ENCODE measurements at places on chromosomes 2 and 18. TPM values are rescaled to one million over a fixed set of nuclear protein-coding genes. Genes with fewer than 3 reads are reported as not detected.

C2orf80 gene
- total RNA-seq, result not detected

TYW5 gene
- total RNA-seq, result 10.0 TPM

TMEM17 gene
- not detected for total RNA-seq

GRCh38 chr2:45851576-45852304 is 200.3 kb downstream of the PRKCE start:
- DNase-seq, result no peak

IGFBP2 gene
- 97.3 TPM for total RNA-seq

FEV gene
- total RNA-seq, result not detected

Measured in activated naive CD8-positive, alpha-beta T cell treated with anti-CD3 and anti-CD28 coated beads, Interleukin-2, amount 10 ng/mL, durations not matched to agents 7 days and 5 days (primary cell).